ENCODE measurements at places on chromosomes 5 and 9.

DNA sequence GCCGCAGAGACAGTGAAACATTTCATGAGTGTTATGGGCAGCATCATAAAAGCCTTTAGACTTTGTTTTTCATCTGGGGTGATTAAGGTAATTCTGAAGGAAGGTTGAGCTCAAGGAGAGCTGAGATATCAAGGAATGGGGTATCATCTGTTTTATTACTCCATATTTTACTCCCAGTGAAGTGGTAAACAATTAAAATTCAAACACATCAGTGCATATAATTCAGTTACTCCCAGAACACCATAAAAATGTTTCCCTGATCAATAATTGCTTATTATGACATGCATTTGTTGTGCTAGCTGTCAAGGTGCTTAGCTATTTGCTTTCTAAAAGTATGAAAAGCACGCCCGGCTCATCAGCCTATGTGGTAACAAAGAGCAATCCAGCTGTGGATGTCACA is 81.7 kb downstream of the DOCK8 start:
- DNase-seq, result no peak

GRCh38 chr9:107183176-107183575 is 99.9 kb upstream of the RAD23B start:
- no peak for DNase-seq

DNA sequence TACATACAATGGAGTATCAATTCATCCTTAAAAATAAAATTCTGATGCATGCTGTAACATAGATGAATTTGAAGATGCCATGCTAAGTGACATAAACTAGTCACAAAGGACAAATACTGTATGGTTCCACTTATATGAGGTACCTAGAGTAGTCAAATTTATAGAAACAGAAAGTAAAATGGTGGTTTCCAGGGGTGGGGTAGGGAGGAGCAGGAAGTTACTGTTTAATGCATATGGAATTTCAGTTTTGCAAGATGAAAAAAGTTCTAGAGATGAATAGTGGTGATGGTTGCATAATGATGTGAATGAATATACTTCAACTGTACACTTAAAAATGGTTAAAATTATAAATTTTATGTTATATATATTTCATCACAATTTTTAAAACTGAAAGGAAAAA is 57.3 kb upstream of the FNIP1 start:
- DNase-seq, result no peak

- DNase-seq, result peak; percentile 60
These were observed 29.7 kb downstream of the SLC28A3 start for GRCh38 chr9:84310883-84311282.

DNA sequence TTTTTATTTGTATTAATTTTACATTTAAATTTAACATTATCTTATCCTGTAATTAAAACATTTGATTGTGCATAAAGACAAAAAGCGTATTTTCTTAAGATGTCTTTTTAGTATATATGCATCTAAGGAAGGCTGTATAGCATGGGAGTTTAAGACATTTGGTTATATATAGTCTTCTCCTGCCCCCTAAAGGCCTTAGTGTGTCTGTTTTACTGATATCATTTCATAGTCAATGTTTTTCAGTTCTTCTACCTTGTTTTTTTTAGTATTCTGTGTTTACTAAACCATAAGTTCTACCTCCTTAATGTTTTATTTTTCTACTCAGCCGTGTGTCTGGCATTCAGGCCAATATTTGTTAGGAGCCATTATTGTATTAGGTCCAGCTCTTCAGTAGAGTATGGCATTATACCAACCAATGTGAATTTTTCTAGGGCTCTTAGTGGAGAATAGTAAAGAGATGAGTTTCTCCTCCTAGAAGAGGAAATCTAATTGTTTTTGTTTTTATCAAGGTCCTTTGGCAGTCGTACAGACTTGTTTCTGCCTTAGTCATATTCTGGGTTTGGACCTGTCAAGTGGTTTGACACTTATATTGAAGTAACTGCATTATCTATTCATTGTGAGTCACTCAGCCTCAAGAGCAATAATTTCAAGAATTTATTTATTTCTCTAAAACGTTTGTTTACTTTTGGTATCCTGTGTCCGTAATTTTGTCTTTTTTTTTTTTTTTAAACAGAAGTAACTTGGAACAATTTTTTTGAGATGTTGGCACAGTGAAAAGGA is 74.8 kb downstream of the SLF1 start:
- peak; percentile 24 for DNase-seq

GRCh38 chr5:136135536-136135935 is 2.9 kb downstream of the SMAD5 start:
- DNase-seq, result no peak

DNA sequence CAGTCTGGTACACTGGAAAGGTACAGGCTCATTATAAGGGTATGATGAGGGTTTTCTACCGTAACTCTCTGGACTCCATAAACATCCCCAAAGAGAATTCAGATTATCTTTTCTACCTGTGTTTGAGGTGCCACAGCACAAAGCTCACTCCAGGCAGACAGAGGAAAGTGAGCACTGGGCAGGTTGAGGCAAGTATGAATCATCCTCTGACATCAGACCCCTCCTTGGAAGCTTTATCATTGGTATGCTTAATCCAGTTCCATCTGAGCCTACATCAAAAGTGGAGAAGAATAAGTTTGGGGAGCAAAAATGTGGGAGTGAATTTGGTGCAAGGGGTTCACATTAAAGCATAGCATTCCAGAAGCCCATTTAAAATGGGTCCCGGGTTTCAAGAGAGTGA is 21.7 kb downstream of the C9orf152 start:
- no peak for DNase-seq

DNA sequence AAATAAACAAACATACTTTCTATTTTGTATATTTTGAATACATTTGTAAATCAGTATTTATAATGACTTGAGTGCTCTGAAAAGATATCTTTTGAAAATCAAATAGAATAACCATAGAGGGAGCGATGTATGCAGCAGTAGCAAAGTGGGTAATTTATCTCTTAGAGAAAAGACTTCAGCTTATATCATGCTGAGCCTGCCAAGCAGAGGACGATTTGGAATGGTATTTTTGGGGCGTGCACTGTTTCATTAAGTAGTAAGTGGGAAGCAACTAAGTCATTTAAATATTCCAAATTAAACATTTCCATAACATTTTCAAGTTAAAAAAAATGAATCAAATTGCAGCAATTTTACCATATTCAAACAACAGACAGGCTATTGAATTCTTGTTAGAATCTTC is 147.6 kb downstream of the CDH10 start:
- no peak for DNase-seq

DNA sequence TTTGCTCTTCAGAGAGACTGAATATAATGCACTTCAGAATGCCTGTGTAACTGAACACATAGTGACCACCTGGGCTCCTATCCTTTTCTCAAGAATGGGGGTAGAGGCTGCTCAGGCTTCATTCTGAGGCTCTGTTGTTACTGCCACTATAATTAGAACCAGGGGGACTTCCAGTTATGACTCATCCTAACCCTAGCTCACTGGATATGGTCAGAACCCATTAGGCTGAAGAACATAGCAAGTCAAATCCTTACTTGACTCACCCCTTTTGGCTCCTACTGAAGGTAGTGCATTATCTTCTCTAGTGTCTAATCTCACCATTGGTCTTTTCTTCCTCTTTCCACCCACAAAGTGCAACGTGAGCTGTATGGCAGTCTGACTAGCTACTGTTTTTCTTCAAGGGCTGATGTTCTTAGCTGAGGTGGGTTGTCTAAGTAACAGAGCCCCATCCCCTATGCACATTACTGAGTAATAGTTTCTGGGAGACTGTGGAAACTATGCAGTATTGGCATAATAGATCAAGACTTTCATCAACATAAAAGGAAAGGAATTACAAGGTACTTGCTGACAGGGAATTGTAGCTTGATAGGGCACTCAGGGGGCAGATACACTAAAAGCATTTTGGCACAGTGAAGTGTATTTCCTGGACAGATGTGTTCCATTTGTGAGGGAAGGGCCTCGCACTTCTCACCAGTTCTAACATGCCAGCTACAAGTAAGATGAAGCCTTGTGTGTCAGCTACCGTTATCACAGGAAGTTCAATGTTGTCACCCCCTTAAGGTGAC is 431.0 kb upstream of the MEF2C start:
- peak; percentile 22 for DNase-seq

- DNase-seq, result no peak
These were observed 5.1 kb downstream of the TGFBI start for GRCh38 chr5:136033848-136034247.

DNA sequence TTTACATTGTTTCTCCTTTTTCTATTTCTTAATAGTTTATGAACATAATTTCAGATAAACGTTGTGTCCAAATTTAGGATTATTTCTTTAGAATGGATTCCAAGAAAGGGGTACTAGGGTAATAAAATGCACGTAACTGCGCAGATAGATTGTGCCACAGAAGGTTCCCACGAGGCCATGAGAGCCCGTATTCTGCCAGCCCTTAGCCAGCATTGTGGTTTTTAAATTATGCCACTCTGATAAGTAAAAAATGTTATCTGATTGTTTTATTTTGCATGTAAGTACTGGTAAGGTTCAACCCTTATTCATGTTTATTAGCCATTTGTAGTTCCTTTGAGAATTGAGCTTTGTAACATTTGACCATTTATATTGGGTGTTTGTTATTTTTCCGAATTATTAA is 88.7 kb downstream of the PRKACG start:
- DNase-seq, result no peak

- DNase-seq, result no peak
These were observed 40.6 kb downstream of the SH3PXD2B start for GRCh38 chr5:172413601-172414171.

DNA sequence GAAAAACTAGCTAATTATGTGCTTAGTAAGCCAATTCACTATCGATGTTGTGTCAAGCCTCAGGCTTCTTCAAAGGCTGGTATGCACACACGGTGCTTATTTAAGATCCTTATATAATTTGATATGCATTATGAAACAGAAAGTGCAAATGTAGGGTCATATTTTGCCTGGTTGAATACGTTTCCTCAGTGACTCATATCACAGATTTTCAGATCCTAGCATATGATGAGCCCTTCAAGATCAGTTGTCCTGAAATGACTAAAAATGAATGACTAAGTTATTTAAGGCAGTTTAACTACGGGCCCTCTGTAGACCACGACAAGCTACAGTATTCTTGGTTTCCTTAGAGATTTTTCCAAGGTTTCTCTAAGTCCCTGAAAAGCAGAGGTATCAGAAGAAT is 778.3 kb downstream of the PRELID2 start:
- DNase-seq, result no peak

- peak; percentile 94 for DNase-seq
These were observed 164.8 kb upstream of the VCAN start for GRCh38 chr5:83306572-83307241.

- no peak for DNase-seq
These were observed 239.8 kb downstream of the PBX3 start for GRCh38 chr9:125986966-125987365.

DNA sequence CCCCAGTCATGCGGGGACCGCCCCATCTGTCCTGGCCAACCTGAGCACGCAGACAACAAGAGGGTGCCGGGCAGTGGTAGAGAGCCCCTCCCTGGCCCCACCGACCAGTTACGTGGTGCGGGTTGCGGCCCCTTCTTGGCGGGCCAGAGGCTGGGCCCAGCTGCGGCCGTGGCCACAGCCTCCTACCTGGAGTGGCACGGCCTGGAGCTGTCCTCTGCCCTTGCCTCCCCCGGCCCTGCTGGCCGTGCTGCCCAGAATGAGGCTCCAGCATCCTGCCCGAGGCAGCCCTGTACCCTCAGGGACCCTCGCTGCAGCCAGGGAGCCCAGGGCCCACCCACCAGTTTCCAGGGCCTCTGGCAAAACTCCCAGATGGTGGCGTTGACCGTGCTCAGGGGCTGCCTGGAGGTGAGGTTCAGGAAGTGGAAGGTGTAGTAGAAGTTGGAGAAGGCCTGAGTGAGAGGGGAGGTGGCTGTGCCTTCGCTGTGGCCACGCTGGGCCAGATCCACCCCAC is 5.7 kb downstream of the ENTPD8 start:
- no peak for DNase-seq

GRCh38 chr9:84953797-84954705 is 284.5 kb downstream of the NTRK2 start:
- peak; percentile 54 for DNase-seq

GRCh38 chr5:95454536-95454935 is 63.4 kb downstream of the FAM81B start:
- DNase-seq, result no peak

DNA sequence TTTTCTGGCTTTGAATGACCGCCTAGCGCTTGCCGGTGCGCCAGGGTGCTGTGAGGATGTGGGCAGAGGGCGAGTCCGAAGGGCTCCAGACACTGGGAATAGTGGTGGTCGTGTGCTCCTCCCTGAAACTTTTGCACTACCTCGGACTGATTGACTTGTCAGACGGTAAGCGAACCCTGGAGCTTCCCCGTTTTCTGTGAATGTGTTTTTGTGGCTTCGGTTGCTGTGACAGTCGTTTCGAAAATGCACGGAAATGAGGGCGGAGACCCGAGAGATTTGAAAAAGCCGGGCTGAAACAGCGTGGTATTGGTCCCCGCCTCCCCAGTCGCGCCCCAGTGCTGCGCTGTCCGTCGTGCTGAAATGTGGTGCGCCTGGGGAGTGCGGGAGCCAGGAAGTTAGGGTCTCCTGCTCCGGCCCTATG is 102.5 kb upstream of the GABRP start:
- peak; percentile 41 for DNase-seq

- DNase-seq, result no peak
These were observed 188.2 kb downstream of the ARRDC3 start for GRCh38 chr5:91194824-91195381.

- peak; percentile 46 for DNase-seq
These were observed 6.1 kb upstream of the RNF183 start for GRCh38 chr9:113309204-113309813.

DNA sequence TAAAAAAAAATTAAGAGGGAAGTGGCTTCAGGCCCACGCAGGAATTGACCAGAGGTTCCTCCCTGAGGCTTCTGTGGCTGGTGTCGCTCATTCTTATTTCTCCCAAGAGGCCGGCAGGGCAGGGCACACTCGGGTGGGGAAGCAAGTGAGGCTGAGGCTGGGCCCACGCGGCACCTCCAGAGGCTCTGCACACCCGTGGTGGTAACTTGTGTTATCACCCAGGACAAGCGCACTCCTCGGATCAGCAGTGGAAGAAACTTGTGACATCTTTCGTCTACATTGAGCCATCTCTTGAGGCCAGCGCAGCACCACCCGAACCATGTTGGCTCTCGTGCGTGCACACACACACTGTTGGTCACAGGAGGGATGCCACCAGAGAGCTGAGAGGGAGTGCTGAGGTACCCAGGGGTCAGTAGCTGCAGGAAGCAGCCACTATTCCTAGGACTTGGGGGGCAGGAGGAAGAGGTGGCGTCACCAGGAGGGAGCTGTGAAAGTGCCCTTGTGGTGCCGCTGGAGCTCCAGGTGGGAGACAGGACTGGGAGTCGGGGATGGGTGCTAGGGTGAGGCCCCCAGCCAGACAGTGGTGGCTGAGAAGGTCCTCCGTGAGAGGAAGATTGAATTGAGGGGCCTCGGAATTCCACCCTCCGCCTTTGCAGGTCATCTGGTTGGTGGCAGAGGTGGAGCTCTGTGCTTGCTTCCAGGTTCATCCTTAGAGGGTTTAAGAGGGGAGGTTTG is 6.4 kb downstream of the NDUFS6 start:
- DNase-seq, result peak; percentile 68

Measured in inflammatory macrophage (primary cell).